CD4-positive, alpha-beta T cell treated with Interleukin-2 at 100 ng/mL for 4 hours (primary cell): ENCODE measurements at places on chromosomes 5 and 9.

DNA sequence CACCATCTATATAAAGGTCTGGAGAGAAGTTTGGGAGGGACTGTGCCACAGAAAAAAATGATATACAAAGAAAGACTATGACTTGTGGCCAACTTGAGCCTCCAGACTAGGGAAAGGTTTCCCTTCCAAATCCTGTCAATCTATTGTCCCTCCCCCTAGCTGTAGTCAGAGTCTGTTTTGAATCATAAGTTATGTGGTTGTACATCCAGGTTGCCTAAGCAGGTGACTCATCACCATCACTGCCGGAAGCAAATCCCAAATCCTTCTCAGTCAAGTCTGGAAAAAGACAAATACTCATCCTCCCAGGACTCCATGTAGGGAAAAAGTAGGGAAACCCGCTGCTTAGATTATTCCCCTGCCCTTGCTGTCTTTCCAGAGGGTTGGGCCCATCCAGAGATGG, 235.7 kb downstream of the CDK5RAP2 start:
- DNase-seq: no peak

GRCh38 chr5:54658010-54658409, 140.5 kb downstream of the SNX18 start:
- no peak for DNase-seq

- DNase-seq: no peak
These were observed 70.9 kb downstream of the SETX start for GRCh38 chr9:132283863-132284262.

DNA sequence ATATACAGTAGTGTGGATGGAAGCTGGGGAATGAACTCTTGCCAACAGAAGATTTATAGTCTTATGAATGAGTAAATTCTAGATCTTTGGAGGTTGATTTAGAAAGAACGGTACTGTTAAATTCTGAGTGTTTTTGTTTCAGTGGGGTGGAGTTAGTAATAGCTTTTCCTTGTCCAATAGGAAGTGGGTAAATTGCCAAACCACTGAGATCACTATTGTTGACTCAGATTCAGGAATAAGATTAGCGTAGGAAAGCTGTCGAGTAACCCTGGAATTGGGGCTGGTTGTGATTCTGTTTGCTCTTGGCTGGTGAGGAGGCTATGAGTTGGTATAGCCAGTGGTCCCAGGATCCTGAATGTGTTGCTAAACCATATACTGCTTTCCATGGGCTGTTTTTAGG, 155.6 kb downstream of the ARHGAP26 start:
- DNase-seq: no peak

DNA sequence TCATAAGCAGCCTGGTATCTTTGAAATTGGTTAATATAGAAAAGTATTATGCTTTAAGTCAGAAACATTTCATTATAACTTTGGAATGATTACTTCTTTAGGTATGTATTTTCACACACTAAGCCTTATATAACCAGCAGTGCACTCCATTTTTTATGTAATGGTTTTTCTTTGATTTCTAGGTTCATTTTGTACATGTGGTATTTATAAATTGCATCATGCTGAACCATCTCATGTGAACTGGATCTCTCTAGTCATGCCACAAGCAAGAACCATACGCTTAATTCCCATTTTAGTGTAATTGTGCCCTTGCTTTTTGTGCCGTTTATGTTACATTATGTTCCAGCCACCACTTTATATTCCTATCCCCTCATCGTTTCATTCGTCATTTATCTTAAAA, 38.6 kb upstream of the SRP19 start:
- DNase-seq: no peak

GRCh38 chr9:92163276-92163675, 48.1 kb upstream of the SPTLC1 start:
- DNase-seq: no peak
